ENCODE measurements at places on chromosomes 2 and 18.

GRCh38 chr2:138455275-138455674, 46.3 kb upstream of the SPOPL start:
- no peak for DNase-seq

DNA sequence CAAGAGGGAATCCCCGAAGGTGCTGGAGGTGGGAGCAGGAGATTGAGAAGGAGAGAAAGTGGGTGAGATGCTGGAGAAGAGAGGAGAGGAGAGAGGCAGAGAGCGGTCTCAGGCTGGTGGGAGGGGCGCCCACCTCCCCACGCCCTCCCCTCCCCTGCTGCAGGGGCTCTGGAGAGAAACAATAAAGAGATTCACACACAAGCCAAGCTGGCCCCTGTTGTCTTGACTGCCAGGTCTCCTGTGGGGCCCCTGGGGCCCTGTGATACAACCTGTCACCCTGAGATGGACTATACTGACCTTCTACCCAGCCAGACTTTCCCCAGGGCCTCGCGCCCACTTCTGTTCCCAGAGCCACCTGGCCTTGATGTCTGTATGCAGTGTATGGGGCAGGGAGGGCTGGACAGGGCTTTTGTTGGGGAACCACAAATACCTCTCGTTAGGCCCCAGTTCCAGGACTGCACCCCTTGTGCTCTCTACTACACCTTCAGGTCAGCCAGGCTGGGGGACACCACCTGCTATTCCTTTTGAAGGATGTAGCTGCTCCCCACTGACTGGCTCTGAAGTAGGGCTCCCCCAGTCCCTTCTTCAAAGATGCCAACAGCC, 8.0 kb upstream of the SPEG start:
- no peak for DNase-seq

DNA sequence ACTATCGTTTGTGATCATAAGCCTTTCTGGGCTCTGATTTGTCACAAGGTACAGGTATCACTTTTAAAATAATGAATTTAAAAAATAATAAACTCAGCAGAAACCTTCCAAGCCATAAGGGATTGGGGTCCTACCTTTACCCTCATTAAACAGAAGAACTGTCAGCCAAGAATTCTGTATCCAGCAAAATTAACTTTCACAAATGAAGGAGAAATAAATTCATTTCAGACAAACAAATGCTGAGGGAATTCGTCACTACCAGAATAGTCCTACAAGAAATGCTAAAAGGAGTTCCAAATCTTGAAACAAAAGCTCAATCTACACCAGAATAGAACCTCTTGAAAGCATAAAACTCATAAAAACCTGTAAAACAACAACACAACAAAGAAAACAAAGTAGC, 25.7 kb downstream of the L3MBTL4 start:
- no peak for DNase-seq

DNA sequence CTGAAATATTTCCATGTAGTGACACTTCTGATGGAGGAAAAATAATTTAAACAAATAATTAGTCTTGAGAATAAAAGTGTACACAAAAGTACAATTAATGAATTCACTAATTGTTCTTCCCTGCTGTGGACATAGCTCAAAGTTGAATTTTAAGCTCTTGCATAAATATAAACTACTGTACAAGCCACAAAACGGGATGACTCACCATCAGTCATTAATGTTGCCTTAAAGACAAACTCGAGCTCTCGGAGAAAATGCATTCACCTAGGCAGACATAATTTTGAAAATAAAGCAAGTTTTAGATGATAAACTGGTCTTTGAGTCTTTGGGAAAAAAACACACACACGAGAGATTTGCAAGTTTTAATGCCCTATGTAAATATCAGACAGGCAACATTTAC, 436.4 kb downstream of the ZNF521 start:
- no peak for DNase-seq

DNA sequence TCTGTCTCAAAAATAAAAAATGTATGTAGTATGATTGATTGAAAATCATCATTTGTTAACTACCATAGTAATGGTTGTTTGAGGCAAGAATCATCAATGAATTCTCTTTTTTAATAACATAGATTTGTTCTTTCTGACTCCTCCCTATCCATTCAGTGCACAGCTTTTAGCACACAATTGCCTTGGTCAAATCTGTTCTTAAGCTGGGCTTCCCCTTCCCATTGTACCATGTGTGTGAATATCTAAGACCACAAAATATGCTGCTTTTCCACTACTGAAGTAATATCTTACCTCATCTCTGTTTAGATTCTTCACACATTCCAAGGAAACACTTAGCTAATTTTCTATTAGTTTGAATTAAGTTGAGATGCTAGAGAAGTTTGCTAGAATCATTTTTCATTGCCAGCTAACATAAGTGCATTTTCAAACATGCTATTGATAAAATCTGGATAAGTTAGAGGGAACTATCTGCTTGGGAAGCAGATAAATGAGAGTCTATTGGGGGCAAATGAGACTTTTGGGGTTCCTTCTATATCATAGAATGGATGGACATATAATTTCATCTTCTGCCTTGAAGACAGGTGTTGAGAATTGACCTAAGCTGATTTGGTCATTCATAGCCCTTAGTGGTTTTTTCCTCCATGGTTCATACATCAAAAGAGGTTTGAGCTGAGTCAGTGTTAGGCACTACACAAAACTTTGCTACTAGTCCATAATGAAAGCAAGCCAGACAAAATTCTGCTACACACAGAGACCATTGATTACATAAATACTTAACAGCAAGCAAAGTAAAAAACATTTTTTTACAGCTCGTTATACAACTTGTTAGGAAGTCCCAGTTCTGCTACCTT, 231.9 kb downstream of the PLCL1 start:
- no peak for DNase-seq

Measured in right lung (tissue), 10 donors.